SJSA1 (cell line): ENCODE measurements at places on chromosomes 3 and 15. TPM values are rescaled to one million over a fixed set of nuclear protein-coding genes. Genes with fewer than 3 reads are reported as not detected.

Gene GMPS
- 79.4 and 80.2 TPM in 2 replicates for total RNA-seq

Gene SPINK8
- total RNA-seq, result not detected in 2 replicates

DNA sequence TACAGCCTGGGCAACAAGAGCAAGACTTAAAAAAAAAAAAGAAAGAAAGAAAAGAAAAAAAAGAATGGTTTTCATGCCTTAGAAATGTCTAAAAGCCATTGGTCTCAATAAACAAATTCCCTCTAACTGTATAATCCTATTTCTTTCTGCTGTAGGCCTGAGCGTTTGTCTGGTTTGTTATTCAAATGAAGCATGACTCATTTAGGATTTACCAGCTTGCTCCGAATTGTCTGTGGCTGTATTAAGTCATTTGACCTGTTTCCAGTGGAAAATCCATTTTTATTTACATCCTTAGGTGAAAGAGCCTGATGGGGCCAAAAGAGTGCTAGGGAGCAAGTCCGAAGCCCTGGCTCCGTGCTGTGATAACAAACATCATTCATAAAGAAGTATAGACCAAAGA, 73.8 kb downstream of the BDH1 start:
- no peaks in the 10 kb centered on the region for H3K36me3 ChIP-seq
- H3K4me1 ChIP-seq, result peaks cover 51% of the 10 kb centered on the region
- peak; percentile 69 for DNase-seq
- H3K4me3 ChIP-seq, result no peak overlapping the region

DNA sequence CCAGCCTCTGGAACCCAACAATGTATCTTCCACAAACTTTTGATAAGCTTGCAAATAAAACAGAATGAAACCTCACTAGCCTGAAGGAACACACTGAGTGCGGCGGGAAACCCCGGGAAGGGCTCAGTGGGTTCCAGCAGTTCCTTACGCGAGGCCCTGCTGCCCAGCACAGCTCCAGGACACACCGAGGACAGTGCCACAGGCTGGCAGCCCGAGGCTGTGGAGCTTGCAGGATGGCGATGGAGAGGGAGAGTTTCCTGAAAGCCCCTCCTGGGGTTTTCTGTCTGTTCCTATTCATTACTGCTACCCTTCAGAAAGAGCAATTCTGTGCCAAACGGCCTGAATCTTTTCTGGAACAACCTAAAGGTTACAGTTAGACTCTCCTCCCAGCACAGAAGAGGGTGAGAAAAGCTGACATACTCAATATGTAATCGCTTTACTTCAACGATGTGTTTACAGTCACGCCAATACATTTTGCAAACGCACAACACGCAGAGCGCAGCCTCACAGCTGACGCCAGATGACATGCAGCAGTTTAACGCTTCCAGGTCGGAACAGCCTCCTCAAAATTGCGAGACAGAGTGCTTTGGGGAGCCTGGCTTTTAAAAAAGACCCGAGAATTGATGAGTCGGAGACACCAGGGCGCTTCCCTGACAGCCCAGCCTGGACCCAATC, 57.1 kb upstream of the RPL32 start:
- H3K27me3 ChIP-seq, result no peaks in the 10 kb centered on the region
- no peak for DNase-seq
- peaks cover 7% of the 10 kb centered on the region for H3K4me1 ChIP-seq
- H3K36me3 ChIP-seq, result no peaks in the 10 kb centered on the region
- H3K4me3 ChIP-seq, result no peak overlapping the region
- no peak overlapping the region for H3K27ac ChIP-seq

DNA sequence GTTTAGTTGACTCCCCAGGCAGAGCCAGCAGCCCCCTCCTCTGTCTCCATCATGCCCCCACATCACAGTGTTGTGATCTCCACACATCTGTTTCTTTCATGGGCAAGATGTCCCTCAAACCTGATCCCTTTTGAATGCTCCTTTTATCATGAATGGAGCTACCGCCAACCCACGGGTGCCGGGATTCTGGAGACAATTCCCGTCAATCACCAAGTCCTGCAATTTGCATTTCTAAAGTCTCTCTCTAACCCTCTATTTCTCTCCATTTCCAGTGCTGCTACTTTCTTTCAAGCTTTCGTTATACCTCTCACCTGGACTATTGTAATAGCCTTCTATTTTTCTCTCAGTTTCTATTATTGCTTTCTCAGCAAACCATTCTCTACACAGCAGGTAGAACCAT, 89.7 kb upstream of the CCNL1 start:
- DNase-seq, result no peak
- no peaks in the 10 kb centered on the region for H3K36me3 ChIP-seq
- H3K27ac ChIP-seq, result peak overlapping the region; percentile 57; the same call in 1 of the 2 replicates
- no peaks in the 10 kb centered on the region for H3K27me3 ChIP-seq
- peaks cover 27% of the 10 kb centered on the region for H3K4me1 ChIP-seq

GRCh38 chr3:185342459-185343174, 20.3 kb upstream of the MAP3K13 start:
- no peak overlapping the region for H3K4me3 ChIP-seq
- H3K27me3 ChIP-seq, result no peaks in the 10 kb centered on the region
- no peaks in the 10 kb centered on the region; the same call in 1 of the 2 replicates for H3K4me1 ChIP-seq
- no peaks in the 10 kb centered on the region for H3K36me3 ChIP-seq
- H3K27ac ChIP-seq, result no peak overlapping the region

GRCh38 chr3:66367979-66368378, 132.8 kb downstream of the LRIG1 start:
- no peak overlapping the region for H3K4me3 ChIP-seq
- DNase-seq, result no peak
- no peaks in the 10 kb centered on the region for H3K36me3 ChIP-seq
- H3K27ac ChIP-seq, result no peak overlapping the region

GRCh38 chr3:51355891-51356578, 29.1 kb upstream of the MANF start:
- no peak overlapping the region for H3K27ac ChIP-seq
- peaks cover 28% of the 10 kb centered on the region for H3K4me1 ChIP-seq
- no peak for DNase-seq
- no peaks in the 10 kb centered on the region for H3K36me3 ChIP-seq

- DNase-seq, result no peak
- no peaks in the 10 kb centered on the region for H3K27me3 ChIP-seq
- H3K4me1 ChIP-seq, result no peaks in the 10 kb centered on the region
- H3K4me3 ChIP-seq, result no peak overlapping the region
- no peaks in the 10 kb centered on the region for H3K36me3 ChIP-seq
Measured at GRCh38 chr3:154971771-154972326, 108.3 kb upstream of the MME start.

DNA sequence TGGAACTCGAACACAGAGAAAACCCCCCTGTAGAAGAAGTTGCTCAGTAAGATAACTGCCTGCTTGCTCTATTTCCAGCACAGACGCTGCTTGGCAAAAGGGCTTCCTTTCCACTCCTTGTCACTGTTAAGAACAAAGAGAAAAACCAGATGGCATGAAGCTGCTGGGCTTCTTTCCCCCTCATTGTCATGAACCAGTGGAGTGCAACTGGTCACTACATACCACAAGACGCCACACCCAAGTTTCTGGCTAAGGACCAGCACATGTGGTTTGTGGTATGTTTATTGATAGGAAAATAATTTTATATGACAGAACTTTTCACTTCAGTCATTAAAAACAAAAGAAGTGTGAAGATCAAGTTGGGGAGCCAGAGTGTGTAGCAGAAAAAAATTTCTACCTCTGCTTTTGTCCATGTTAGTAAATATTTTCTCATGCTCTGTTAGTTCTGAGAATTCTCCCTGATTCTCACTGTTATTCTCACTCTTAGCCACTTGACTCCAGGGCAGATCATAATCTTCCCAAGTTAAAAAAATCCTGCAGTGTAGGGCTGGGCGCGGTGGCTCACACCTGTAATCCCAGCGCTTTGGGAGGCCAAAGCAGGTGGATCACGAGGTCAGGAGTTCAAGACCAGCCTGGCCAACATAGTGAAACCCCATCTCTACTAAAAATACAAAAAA, 37.9 kb downstream of the CLK3 start:
- H3K27ac ChIP-seq, result peak overlapping the region; percentile 41; the same call in 1 of the 2 replicates
- H3K4me1 ChIP-seq, result peaks cover 18% of the 10 kb centered on the region
- peak; percentile 77 for DNase-seq
- no peaks in the 10 kb centered on the region for H3K27me3 ChIP-seq
- H3K4me3 ChIP-seq, result no peak overlapping the region

DNA sequence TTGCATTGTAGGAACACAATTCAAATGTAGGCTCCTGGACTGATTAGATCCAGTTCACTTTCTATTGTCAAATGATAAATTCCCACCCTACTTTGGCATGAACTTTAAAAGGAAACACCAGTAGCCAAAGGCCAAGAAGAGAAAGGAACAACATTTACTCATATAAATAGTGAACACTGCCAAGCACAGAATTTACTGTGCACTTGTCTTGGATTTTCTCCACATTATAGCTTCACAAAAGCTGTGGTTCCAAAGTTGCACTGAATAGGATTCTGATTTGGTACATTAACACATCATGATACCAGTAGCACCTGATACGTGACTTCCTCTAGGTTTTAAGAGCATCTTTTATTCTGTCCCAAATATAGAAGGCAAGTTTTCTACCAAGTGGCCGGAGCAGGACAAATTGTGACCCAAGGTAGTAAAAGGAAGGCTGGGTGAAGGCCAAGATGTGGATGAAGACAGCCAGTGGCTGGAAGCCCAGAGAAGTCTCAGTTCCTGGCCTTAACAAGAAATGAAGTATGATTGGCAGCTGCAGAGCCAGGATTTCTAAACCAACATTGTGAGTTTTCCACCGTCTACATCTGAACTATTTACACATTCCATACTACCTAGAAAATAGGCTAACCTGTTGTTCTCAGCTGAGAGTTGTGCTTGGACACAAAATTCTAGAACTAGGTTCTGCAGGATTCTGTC, 206.7 kb downstream of the THRB start:
- no peak overlapping the region for H3K4me3 ChIP-seq
- no peak for DNase-seq
- H3K27me3 ChIP-seq, result no peaks in the 10 kb centered on the region
- no peaks in the 10 kb centered on the region for H3K36me3 ChIP-seq
- no peak overlapping the region for H3K27ac ChIP-seq

DNA sequence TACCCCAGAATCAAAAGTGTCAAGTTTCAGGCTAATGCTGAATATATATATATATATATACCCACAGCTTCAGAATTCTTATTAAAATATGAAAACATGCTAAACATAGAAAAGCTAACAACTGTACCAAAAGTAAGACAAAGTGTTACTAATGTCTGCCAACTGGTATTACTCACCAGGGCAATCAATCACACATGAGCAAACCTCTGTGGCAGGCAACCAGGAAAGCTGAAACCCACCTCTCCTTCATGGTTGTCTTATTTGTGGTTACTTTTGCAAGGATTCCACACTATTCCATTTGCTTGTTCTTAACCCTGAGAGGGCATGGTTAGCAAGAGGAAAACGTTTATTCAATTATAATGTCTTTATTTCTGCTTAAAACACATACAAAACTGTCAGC, 512.3 kb upstream of the MDFIC2 start:
- no peaks in the 10 kb centered on the region for H3K36me3 ChIP-seq
- no peak for DNase-seq
- H3K27me3 ChIP-seq, result no peaks in the 10 kb centered on the region

GRCh38 chr3:120450600-120451271, at the start of gene FSTL1:
Gene FSTL1, minus strand, starts transcription at chr3:120450992. Its CDS starts 246 bp downstream, at chr3:120450746.
- DNase-seq, result peak; percentile 86
- H3K36me3 ChIP-seq, result peaks cover 84% of the 10 kb centered on the region
- H3K27ac ChIP-seq, result peak within 1 kb of the TSS; percentile 98
- no peaks in the 10 kb centered on the region for H3K27me3 ChIP-seq
- peak within 1 kb of the TSS; percentile 93 for H3K4me3 ChIP-seq

DNA sequence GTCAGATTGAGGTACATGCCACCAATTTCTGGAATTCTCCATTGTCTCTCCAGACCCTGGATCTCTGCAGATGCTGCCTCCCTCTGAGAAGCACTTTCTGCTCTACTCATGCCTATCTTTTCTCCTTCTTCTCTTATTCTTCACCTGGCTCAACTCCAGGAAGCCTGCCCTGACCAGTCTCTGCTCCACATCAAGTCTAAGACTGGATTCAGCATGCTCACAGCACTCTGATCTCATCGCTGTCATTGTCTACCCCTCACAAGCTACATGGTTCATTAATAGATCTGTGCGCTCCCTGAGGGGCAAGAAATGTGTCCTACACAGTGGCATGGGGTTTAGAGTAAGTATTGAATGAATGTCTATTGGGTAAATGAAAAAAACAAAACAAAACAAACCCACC, 38.7 kb downstream of the CCR4 start:
- no peak overlapping the region for H3K4me3 ChIP-seq
- H3K27me3 ChIP-seq, result no peaks in the 10 kb centered on the region
- H3K4me1 ChIP-seq, result no peaks in the 10 kb centered on the region
- DNase-seq, result no peak
- no peaks in the 10 kb centered on the region for H3K36me3 ChIP-seq

DNA sequence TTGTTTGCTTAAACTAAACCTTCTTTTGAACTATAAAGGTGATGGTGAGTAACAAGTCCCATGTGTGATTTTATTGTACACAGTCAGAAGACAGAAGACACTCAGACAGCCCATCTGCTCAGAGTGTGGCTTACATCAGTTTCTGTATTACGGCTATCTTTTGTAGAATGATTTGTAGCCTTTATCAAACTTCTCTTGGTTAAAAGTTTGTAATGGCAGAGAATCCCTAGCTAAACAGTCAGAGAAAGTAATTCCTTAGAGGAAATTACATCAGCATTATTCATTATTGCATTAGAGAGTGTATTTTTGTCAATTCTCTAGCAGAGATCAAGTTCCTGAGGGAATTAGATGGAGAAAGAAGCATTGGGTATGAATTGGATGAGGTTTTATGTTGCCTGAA, 500.8 kb downstream of the CNTN4 start:
- DNase-seq, result no peak
- no peaks in the 10 kb centered on the region for H3K27me3 ChIP-seq
- H3K4me1 ChIP-seq, result no peaks in the 10 kb centered on the region
- H3K27ac ChIP-seq, result no peak overlapping the region
- no peaks in the 10 kb centered on the region for H3K36me3 ChIP-seq
- no peak overlapping the region for H3K4me3 ChIP-seq

- H3K4me1 ChIP-seq, result peaks cover 32% of the 10 kb centered on the region
- H3K4me3 ChIP-seq, result no peak overlapping the region
- DNase-seq, result peak; percentile 93
- H3K36me3 ChIP-seq, result no peaks in the 10 kb centered on the region
- H3K27me3 ChIP-seq, result no peaks in the 10 kb centered on the region
- peak overlapping the region; percentile 85 for H3K27ac ChIP-seq
Measured at GRCh38 chr15:74406992-74407705, 26.6 kb downstream of the SEMA7A start.

DNA sequence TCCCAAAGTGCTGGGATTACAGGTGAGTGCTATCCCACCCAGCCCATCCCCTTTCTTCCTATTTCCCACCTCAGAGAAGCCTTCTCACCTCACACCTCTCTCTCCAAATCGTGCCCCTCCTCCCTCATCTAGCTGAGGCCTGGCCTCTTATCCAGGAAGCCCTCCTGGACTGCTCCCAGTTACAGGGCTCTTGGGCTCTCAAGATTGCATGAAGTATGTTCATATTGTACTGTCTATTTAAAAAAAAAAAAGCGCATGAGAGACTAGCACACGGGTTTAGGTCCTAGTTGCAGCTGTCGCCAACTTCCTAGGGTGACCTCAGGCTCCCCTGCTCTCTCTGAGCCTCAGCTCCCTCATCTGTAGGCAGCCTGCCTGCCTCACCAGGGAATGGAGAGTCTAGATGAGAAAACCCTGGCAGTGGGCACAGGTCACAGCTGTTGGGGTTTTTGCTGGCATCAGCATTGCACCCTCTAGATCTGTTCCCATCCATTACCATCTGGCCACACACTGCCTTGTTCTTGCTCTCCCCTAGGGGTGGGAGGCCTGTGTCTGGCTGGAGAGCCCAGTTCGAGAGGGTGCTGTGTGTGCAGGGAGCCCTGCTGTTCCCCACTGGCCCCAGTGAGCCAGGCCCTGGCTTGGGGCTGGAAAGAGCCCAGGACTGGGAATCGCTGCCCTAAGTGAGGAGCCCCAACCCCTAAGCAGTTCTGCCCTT, 24.2 kb upstream of the C15orf39 start:
- no peak overlapping the region for H3K27ac ChIP-seq
- H3K4me3 ChIP-seq, result no peak overlapping the region
- no peak for DNase-seq
- no peaks in the 10 kb centered on the region for H3K36me3 ChIP-seq
